ENCODE measurements at places on chromosomes 6 and 20.

- DNase-seq = no peak
These were observed 47.4 kb downstream of the MYB start for GRCh38 chr6:135228486-135228885.

GRCh38 chr20:49891476-49892110 is 23.7 kb downstream of the SPATA2 start:
- DNase-seq = no peak

DNA sequence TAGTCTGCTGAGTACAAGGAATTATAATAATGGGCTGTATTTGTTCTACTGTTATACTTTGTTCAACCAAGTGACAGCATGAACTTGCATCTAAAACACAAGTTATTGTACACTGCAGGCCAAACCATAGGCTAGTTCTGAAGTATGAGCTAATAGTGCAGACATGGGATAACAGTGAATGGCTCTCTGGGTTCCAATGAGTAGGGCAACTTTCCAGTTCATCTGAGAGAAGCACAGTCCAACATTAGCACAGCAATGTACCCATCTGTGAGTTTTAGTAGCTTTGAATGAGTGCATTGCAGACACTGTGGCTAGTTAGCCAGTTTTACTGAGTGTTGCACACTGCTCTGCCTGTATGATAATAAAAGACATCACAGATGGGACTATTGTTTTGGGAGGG is 56.5 kb upstream of the FUT9 start:
- DNase-seq = no peak

DNA sequence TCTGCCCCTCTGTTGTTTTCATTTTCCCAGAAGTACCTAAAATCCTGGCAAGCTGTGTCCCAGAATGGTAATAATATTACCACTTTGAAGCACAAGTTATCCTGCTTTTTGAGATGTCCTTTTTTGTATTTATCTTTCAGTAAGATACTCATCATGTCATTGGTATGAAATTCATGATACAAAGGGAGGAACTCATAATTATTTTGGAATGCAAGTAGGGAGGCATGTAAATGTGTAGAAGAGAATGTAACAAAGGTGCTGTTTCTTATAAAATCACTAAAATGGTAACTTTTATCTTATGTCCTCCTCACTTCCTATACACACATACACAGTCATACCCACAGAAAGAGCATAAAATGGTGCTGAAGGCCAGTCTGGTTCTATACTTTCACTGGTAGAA is 109.9 kb downstream of the CD2AP start:
- no peak for DNase-seq

DNA sequence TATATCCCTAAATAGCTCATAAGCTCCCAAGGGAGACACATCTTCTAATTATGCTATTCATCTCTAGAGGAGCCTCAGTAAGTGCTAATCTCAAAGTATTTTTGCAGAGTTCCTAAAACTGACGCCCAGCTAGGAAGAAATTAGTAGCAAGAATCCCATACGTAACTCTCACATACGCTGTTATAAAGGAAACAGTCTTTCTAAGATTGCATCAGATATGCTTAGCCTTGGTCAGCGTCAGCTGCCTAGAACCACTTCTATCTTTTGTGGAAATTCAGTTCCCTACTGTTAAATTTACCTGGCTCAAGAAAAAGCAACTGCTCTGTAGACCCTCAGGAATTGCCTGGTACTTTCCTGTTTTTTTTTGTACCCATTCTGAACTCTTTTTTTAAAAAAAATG is 13.6 kb downstream of the RIPOR2 start:
- peak; percentile 61 for DNase-seq

GRCh38 chr6:47308552-47309290 is 984 bp downstream of the TNFRSF21 start:
- no peak for DNase-seq

- DNase-seq = no peak
These were observed 70.4 kb upstream of the MLN start for GRCh38 chr6:33874136-33874760.

DNA sequence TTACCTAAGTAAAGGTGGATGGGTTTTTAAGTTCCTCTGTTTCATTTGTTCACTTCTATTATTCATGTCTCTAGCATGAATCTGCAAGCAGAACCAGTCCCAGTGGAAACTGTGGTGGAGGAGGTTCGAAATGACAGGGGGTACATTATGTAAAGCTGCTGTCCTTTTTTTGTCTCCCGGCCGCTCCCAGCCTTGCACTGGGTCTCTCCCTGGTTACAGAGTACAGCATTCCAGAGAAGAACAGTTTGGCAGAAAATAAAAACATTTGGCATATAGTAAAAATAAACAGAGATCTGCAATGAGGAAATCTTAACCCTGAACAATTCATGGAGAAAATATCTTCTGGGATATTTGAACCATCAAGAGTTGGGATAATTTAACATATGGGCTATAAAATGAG is 34.6 kb upstream of the TAGAP start:
- no peak for DNase-seq

- DNase-seq = no peak
These were observed 40.1 kb downstream of the CDKAL1 start for GRCh38 chr6:20574355-20574754.

DNA sequence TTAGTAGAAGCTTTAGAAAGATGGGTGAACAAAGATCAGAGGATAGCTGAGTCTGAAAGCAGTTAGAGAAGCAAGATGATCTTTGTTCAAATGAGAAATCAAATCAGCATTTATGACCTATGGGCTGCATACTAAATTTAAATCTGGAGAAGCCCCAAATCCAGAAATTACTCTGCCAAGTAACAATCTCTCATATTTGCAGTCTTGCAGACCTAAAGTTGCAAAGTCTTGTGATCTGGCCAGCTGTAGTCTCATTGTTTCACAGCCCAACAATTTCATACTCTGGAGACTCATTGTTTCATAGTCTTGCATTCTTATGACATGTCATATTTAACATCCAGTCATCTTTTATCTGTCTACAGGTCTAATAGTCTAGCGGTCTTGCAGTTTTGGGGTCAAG is 364.9 kb upstream of the RSPO3 start:
- no peak for DNase-seq

GRCh38 chr6:165922309-165922794 is 245.3 kb downstream of the TBXT start:
- no peak for DNase-seq

GRCh38 chr6:5435449-5435848 is 174.1 kb downstream of the FARS2 start:
- DNase-seq = no peak

GRCh38 chr20:52482044-52482443 is 290.5 kb upstream of the ZFP64 start:
- no peak for DNase-seq

GRCh38 chr6:156881687-156882629 is 104.8 kb downstream of the ARID1B start:
- no peak for DNase-seq

DNA sequence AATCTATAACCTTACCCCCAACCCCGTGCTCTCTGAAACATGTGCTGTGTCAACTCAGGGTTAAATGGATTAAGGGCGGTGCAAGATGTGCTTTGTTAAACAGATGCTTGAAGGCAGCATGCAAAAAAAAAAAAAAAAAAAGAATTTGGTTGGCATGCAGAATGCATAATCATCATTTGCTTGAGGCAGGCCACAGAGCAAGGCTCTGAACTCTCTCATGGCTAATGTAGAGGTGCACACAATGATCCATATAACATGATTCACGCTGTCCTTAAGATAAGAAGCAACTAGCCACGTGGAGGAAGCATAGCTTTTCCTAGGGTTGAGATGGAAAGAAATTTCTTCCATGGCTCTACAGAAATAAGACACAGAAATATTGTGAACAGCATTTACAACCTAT is 27.6 kb upstream of the RPN2 start:
- no peak for DNase-seq

DNA sequence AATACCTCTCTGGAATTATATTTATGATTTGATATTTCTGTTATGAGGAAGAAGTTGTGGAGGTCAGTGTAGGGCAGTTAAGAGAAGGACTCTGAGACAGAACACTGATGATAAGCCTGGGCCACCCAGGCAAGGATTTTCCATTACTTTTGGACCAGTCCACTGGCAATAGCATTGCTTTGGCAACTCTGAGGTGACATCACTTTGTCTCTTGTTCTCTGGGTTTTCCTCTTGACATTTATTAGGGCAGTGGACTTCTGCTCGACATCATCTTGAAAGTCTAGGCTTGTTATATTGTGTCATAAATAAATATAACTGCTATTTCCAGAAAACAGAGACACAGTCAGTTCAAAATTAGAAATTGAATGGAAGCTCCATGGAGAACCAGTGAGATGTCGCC is 268.0 kb downstream of the SMOC2 start:
- no peak for DNase-seq

DNA sequence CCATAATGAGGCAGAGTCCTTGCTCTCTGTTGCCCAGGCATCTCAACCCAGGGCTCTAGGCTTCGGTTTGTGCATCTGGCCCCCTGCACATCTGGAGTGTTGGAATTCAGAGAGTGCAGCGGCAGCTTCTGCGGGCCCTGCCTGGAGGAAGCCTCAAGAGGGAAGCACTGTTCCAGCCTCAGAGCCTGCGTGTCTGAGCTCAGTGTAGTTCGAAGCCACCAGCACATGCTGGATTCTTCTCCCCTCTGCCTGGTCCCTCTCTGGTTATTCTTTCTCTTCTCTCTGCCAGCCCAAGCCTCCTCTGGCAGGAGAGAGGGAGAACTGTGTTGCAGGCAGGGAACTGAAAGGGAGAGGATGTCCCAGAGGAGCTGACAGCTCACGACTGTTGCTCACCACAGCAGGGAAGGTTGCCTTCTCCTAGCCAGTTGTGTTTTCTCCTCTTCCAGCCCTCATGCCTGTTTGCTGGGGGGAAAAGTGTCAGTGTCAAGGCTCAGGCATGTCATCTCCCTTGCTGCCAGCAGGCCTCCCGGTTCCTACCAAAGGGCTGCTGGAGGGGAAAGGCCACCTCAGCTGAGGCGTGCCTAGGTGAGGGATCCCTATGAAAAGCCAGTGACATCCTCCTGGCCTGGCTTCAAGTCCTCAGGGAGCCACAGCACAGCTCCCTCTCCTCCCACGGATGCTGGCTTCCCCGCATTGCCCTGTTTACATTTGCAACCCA is 126.0 kb upstream of the LRFN2 start:
- no peak for DNase-seq

GRCh38 chr20:956330-956951 is 40.3 kb upstream of the ANGPT4 start:
- peak; percentile 26 for DNase-seq

DNA sequence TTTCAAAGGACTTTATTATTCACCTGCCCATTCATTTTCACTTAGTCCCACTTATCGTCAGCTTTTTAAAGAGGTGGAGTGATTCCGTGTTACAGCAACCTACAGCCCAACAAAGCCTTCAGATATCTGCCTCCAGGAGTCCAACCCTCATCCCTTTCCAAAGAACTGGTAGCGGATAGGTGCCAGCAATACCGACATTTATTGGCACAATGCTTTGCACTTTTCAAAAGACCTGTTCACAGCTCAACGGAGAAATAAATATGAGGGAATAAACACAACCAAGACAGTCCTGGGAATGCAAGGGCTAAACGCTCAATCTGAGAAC is 819 bp upstream of the MTRF1L start:
- no peak for DNase-seq

- no peak for DNase-seq
These were observed 198.6 kb downstream of the UST start for GRCh38 chr6:148945301-148946021.

DNA sequence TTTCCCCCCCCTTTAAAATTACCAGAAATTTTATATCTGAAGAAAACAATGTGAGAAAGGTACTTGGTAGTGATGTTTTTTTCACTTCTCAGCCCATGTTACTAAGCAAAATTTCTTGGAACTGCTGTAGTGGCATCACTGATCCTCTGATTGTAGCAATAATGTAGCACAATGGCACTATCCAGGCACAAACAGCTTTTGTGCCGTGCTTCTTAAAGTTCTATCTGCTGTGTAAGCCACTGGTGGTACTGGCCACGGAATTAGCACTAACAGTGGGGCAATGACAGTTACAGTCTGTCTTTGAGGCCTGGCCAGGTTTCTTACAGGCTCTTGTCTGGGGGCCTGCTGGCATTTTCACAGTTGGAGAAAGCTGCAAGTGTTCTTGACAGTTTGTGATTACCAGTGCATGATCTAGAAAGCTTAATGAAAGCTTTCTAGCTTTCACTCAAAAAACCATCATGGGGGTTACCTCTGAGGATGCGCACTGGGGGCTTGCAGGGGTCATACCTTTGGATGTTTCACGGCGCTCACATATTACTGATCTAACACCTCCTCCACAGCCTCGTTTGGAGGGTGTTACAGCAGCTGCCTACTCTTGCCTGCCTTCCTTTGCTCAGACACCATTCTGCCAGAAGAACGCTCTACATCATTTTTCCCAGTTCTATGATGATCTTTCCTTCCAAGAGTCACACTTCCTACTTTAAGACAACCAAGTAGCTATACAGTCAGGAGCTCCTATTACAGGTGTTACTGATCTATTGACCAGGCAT is 58.4 kb upstream of the ARMH2 start:
- DNase-seq = peak; percentile 66

DNA sequence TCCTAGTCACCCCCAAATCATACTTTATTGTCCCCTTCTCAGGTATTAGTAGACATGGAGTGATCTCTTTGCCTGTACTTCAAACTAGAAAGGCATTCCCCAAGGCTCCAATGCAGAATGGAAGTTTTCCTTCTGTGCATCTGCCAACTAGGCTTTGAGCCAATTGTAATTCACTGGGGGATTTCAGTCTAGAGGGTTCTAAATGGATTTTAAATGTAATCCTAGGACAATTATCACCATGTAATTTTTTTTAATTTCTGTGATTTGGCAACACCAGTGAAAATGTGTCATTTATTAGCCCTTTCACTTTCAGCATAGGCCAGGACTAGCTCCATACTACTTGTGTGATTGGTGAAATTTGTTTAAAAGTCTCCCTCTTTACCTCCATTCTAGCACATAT is 557.6 kb upstream of the MARCKS start:
- no peak for DNase-seq

GRCh38 chr6:13431861-13432465 is 55.4 kb downstream of the GFOD1 start:
- DNase-seq = no peak

DNA sequence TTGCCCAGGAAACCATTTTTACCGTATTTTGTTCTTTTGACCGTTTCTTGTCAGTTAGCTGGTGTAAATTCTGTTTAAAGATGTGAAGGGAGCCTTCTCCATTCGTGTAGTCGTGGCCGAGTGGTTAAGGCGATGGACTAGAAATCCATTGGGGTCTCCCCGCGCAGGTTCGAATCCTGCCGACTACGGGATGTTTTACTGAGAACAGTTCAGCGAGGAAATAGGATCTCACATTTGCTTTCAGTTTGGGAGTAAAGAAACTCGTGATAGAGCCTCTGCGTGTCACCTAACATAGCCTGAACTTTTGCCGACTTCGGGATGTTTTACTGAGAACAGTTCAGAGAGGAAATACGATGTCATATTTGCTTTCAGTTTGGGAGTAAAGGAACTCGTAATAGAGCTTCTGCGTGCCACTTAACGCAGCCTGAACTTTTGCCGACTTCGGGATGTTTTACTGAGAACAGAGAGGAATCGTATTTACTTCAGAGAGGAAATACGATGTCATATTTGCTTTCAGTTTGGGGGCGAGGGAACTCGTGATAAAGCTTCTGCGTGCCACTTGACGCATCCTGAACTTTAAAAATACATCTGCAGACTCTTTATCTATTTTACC is 5.9 kb upstream of the ZNF184 start:
- peak; percentile 57 for DNase-seq

- no peak for DNase-seq
These were observed 226.5 kb downstream of the MAFB start for GRCh38 chr20:40462566-40462965.

GRCh38 chr6:1395506-1395905 is 6.1 kb downstream of the FOXF2 start:
- no peak for DNase-seq
